Posterior cingulate gyrus (tissue), 11 donors: ENCODE measurements at places on chromosomes 2 and 18.

DNA sequence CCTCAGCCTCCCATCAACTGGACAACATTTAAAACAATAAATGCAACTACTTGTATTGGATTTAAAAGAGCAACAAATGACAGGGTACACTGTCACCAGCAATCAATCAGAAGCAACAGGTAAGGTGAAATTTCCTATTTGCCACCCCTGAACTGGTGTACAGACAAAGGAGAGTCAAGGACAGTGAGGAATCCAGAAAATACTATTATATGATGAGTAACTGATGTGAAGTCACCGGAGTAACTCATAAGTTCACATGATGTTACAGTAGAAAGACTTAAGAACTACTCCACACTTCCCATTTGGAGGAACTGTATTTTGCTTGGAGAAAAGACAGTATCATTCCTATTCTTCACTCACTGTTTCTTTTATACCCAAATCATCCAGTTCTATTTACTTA, 4.1 kb upstream of the STAT1 start:
- no peak for DNase-seq

GRCh38 chr2:75612108-75612861, 34.3 kb upstream of the MRPL19 start:
- DNase-seq = no peak

DNA sequence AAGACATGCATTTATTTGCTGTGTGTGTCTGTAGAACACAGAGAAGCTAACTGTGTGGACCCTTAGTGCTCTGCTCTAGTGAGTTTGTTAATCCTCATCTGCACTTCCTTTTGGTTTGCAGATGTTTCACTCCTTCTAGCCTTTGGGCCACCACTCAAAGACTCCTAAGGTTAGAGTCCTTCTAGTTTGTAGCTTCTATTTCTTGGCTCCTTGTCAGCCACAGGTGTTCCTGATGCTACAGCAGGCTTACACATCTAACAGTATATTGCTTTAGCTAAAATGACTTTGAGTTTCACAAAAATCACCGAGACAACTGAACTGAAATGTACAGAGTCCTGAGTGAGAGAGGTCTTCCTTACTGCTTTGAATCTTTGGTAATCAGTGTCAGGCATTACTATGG, 551.4 kb downstream of the NRXN1 start:
- DNase-seq = no peak

- DNase-seq = no peak
Measured at GRCh38 chr2:54897420-54898310, 152.6 kb downstream of the RTN4 start.

- no peak for DNase-seq
Measured at GRCh38 chr2:45368792-45369191, 242.3 kb downstream of the SRBD1 start.

GRCh38 chr2:168801471-168801870, 966 bp upstream of the NOSTRIN start:
- no peak for DNase-seq

DNA sequence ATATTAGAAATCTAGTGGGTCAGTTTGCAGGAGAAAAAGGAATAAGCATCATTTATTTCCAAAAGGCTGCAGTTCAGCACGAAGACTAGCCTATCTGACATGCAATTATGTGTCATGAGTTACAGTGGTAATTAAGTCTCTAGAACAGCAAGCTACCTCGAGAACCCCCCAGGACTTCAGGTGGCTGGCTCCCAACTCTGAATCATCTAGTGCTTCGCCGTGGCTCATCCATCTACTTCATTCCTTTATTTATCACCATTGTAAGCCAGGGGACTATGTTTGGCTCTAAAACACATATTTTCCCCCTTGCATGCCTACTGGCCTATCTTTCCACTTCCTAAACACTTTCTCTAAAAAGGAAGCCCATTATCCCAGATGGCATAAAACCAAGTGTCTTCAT, 121.6 kb downstream of the TXNL1 start:
- DNase-seq = no peak

DNA sequence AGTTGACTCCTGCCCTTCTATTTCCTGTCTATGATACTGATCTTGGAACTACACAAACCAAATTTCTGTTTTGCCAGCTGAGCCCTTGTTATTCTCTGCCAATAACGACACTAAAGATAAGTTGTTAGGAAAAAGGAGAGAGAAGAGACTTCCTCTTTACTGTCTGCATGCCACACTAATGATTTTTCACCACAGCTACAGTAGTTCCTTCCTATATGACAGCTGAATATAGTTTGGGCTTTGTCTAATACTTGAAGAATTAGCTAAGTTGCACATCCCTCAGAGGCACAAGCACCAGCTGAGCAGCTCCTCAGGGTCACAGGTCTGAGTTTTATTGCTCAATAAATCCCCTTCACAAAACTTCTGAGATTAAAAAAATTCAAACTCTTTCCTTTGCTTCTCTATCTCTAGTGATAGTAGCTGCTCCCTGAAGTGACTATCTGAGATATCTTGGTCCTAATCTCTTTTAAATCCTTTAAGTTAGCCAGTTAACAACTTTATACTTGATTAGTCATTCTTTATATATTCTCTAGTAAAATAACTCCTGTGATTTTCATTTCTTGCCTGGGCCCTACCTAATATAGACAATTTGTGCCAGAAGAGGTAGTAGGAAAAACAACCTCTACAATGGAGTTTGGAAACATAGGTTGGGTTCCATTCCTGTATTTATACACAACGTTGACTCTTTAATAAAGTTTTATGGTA, 253.0 kb upstream of the CNTNAP5 start:
- DNase-seq = no peak

DNA sequence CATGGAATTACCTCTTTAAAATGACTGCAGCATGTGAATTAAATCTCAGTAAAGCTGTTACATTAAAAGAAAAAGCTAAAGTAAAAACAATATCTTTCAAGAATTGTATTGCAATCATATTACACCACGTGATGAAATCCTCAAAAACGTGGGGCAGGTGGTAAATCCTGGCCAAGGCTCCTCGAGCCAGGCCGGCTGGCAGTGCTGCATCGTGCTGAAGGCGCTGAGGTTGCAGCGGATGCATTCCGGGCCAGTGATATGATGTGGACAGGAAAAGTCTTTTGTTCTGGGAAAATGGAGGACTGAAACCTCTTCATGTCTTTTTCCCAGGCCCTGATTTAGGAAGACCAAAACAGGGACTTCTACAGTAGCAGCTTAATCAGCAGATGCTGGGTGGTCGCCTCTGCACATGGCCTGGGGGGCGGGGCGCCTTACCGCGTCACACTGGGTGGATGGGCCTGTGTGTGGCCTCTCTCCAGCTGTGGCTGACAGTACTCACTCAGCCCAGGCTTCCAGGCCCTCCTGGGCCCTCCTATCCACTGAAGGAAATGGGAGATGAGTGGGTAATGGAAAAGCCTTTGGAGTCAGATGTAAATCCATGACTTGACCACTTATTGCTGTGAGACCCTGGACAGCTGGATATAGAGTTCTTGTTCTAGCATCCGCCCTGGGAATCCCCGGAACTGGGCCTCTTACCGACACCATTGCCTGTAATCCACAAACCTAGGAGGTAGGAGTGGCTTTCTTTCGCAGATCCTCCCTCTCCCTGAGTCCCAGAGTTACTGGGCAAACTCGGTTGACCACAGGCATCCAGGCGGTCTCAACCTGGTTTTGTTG, 45.1 kb downstream of the PROC start:
- DNase-seq = no peak

DNA sequence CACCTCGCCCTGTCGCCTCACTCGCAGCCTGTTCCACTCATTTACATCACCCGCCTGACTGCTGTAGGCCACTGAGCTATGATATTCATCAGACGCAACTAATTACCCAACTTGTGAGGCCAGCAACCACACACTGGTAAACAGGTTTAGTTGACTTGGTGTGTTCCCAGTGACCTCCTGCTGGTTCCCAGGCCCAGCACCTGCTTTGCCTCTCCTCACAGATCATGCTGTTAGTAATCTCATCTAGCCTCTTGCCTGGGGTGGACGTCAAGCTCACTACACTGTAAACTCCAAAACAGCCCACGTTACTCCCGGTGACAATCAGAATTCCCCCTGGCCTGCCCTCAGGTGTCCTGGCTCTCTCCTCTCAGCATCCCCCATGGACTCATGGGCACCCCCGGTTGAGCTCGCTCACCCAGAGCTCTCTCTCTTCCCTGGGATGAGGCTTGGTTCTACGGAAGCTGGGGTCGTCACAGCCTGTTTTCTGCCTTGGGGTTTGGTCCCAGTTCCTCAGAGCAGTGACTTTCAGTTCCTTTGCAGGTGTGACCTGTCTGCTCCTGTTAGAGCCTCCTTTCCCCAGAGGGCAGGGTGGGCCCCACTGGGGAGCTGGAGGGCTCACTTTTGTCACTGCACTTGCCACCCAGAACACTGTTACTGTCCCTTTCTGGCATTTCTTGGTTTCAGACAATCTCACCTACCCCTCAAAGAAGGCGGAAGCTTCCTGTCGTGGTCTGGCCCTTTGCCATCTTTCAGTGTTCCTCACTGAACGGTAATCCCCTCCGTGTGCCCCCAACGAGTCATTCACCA, 40.3 kb downstream of the INPP5D start:
- no peak for DNase-seq

GRCh38 chr2:43199492-43200488, 26.6 kb downstream of the ZFP36L2 start:
- no peak for DNase-seq

- peak; percentile 77 for DNase-seq
Measured at GRCh38 chr2:74421221-74421870, at the start of the genes C2orf81 and WDR54. Gene C2orf81 (minus strand): TSS chr2:74421619. CDS start chr2:74421560, 59 bp downstream. Gene WDR54 (plus strand): TSS chr2:74421730. CDS start chr2:74422154, 424 bp downstream.

DNA sequence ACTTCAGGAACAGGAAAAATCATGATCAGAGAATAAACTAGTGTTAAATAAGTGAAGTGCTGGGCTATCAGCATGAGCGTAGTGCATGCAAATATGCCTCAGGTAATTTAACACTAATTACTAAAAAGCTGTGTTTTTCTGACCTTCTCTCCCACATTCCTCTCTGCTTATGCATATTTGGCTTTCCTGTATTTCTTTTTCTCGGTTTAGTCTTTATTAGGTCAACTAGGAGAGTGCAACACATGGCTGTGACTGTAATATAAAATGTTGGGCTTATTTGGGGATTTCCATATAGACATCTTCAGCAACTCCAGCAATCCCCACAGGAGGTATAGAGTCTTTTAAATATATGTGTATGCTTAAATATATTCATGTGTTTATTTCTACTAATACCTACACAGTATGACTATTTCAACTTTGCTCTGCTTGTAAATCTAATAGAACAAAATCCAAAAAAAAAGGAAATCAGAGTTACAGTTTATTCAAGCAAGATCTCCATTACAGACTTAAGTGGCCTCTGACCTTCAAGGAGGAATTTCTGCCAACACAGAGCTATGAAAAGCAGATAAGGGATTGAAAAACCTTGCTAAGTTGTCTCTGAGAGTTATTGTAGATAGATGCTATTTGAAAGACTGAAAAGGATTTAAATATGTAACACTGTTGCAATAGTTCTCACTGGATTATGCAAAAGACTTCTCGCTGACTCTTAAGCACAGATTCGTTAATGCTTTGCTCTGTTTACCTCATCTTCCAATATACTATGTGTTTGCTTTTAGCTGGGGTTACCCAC, 359.5 kb upstream of the RGPD4 start:
- DNase-seq = no peak

- DNase-seq = no peak
Measured at GRCh38 chr18:25538175-25538922, 186.4 kb upstream of the ZNF521 start.

DNA sequence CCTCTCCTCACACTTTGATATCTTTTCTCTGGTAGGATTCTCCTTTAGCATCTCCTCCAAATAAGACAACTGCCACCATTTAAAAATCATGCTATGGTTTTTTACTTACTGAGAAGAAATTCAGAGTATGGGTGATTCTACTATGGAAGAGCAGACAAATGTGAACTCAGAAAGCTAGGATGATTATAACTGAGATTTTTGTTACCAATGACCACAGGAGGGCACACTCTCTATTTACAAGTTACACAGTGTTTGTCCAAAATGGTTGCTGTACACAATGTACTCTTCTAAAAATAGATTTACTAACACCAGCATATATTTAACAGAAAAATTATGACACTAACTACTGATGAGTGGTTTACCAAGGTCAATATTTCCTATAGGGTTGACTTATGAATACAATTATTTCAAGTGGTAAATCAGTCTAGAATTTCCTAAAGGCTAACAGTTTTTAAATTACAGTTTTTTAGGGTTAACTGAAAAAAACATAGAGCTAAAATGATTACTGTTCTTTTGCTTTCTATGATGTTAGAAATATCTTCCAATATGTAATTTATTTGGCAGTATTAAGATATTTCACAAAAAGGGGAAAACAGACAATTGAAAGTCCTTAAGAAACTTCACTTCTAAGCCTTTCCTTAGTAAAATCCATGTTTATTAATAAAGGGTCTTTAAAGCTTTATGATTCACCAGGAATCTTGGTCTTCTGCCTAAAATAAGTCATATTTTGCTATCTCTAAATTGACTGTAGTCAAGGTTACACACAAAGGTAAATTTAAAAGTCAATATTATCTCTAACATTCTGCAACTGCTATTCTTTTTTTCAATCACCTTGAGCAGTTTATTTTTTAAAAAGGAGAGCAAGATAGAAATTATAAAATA, 57.2 kb downstream of the MAP4K3 start:
- DNase-seq = no peak

GRCh38 chr2:46899053-46899452, 16.6 kb downstream of the MCFD2 start:
- DNase-seq = no peak

GRCh38 chr2:102050854-102051391, 59.2 kb downstream of the IL1R2 start:
- peak; percentile 44 for DNase-seq

GRCh38 chr18:6010284-6010683, 115.0 kb upstream of the TMEM200C start:
- no peak for DNase-seq

GRCh38 chr2:18170642-18171041, 292.2 kb downstream of the KCNS3 start:
- DNase-seq = no peak

DNA sequence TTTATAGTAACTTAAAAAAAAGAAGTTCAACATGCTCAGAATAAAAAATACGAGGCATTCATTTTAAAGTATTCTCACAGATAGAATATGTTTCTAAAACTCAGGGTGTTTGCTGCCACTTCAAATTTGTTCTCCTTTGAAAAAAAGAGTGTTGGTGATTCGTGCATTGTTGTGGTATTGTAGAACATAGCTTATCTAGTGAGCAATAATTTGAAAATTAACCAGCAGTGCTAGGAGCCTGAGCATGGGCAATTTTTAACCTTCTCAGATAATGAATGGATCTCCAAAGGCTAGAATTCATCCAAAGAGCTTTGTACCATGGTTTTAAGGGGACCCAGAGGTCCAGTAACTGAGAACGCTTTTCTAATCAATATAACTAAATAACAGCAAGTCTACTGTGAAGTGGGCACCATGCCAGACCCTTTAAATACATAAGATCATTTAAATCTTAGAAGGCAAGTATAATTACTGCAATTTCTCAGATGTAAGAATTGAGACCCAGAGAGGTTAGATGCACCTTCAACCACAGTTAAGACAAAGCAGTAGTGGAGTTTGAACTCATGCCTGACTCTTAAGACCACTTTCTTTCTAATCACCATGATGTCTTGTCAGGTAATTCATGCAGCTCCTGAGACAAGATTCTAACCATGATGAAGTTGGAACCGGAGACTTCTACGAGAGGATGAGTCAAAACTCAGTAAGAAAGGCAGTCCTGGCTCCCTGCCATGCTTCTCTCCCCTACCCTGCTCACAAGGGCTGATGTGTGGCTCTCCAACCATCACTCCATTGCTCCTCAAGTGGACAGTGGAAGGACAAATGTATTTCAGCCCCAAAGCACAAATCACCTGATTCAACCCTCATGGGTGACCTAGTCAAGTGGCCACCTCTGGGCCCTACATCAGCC, 3.4 kb downstream of the CYRIA start:
- DNase-seq = no peak

GRCh38 chr18:79117788-79118187, 48.6 kb downstream of the ATP9B start:
- DNase-seq = no peak
